ENCODE measurements at places on chromosomes 1 and 21. TPM values are rescaled to one million over a fixed set of nuclear protein-coding genes. Genes with fewer than 3 reads are reported as not detected.

The HRNR gene
- not detected for polyA plus RNA-seq

The TFF2 gene
- polyA plus RNA-seq, result not detected

The ZYG11A gene
- 0.78 TPM for polyA plus RNA-seq

The CR1L gene
- not detected for polyA plus RNA-seq

The NUF2 gene
- polyA plus RNA-seq, result 20.8 TPM

The ABCA4 gene
- polyA plus RNA-seq, result not detected

DNA sequence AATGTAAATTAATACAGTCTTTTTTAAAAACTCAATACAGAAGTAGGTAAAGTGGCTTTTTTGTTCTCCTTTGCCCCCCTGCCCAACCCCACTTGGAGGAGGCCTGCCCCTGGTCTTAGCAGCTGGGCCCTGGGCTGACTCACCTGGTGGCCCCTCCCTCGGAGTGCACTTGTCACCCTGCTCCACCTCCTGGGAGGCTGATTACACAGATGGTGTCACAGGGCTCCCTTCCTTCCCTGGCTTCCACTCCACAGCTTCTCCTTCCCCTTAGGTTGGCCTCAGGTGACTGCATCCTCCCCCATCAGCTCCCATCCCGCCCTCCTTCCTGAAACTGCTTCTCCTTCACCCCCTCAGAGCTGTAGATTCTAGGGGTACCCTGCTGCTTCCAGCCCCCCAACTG, 11.7 kb upstream of the CAPN9 start:
- DNase-seq, result no peak

GRCh38 chr21:37319551-37319950, 47.0 kb upstream of the DYRK1A start:
- DNase-seq, result no peak

GRCh38 chr1:87284456-87285240, 44.0 kb upstream of the LMO4 start:
- no peak for DNase-seq

- DNase-seq, result no peak
Observed at GRCh38 chr1:217620814-217621213, 10.1 kb downstream of the GPATCH2 start.

DNA sequence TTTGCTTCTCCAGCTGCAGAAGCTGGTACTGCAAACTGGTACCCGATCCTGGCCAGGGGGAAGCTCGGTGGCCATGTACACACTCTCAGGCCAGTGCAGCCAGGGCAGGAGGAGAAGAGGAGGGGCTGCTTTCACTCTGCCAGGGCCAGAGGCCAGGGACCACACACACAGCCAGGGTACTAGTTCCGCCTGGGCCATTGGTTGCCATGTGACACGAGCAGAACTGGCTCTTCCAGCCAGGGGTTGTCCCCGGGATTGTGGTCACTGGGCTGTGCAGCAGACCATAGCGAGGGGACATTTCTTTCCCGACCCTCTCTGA, 3.7 kb upstream of the SHISAL2A start:
- DNase-seq, result no peak

Data from foreskin keratinocyte (primary cell).